ENCODE measurements at places on chromosomes 4 and X. TPM values are rescaled to one million over a fixed set of nuclear protein-coding genes. Genes with fewer than 3 reads are reported as not detected.
A peak's percentile ranks its signal among the peaks of the same experiment; 100 is the strongest.

DNA sequence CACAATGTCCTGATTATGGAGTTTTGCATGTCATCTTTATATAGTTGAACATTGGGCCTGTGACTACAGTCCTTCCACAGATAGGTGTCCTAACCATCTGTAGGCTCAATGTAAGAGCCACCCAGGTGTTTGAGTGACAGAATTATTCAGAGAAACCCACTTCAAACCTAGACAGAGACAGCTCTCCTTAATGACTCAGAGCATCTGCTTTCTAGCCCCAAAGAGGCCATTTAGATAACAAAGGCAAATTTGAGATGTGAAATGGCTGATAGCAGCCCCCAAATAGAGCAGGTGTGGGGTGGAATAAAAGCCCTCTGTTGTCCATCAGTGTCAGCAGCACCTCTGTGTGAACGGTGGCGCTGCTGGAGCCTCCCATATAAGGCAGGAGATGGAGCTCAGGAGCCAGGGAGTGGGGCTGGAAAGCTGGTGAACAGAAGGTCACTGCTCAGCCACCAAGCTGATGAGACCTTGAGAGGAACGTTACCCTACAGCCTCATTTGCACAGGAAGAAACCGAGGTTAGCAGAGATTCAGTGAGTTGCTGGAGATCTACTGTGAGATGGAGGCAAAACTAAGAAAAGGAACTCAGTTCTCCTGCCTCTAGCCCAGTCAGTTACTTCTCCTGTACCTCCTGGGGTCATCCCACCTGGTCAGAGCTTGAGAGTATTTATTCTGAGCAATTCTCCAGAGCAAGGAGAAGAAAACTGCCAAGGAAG, 153.3 kb upstream of the LNX1 start:
- no peak for DNase-seq

- DNase-seq: peak; percentile 66
Observed at GRCh38 chrX:12894074-12895030, 12.1 kb upstream of the TLR8 start.

GRCh38 chrX:150293311-150294013, 69.7 kb upstream of the MAMLD1 start:
- no peak for DNase-seq

DNA sequence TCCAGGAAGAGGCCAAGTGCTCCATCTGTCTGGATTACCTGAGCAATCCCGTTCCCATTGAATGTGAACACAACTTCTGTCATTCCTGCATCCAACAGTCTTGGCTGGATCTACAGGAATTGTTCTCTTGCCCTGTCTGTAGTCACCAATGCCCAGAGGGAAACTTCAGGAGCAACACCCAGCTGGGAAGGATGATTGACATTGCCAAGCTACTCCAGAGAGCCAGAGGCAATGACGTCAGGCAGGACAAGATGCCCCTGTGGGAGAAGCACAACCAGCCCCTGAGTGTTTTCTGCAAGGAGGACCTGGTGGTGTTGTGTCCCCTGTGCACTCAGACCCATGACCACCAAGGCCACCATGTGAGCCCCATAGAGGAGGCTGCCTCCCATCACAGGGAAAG, 21.3 kb upstream of the TRIM60 start:
- DNase-seq: no peak

- DNase-seq: peak; percentile 22
Observed at GRCh38 chrX:113522814-113523213, 682.2 kb upstream of the AMOT start.

DNA sequence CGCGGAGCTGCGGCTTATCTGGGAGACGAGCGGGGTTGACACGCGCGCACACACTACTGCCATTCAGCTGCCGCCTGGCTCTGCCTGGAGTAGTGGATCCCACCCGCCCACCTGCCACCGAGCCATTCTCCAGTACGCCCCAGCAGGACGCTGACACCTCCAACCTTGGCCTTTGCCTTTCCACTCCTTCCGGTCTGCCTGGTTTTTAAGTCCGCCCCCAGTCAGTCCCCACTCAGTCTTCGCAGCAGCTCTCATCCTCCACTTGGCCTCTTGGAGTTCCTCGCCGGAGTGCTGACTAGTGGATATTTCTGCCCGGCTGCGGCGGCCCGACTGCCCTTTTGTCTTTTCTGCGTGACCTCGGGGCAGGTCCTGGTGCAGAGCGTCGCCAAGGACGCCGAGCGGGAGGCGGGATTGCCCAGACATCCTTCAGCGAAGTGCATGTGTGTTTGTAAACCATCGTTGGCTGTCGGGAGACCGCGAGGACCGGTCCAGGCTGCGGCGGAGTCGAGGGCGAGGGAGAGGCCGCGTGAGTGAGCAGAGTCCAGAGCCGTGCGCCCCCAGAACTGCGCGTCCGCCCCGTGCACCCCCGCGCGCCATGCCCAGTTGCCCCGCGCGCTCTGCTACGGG, 1.1 kb downstream of the SLIT2 start:
- peak; percentile 37 for DNase-seq

Gene PGAM4
- total RNA-seq: not detected

Gene ADH1C
- total RNA-seq: 13.7 TPM
